HAP-1 (cell line): ENCODE measurements at places on chromosomes 12 and 14.
A peak's percentile ranks its signal among the peaks of the same experiment; 100 is the strongest.

DNA sequence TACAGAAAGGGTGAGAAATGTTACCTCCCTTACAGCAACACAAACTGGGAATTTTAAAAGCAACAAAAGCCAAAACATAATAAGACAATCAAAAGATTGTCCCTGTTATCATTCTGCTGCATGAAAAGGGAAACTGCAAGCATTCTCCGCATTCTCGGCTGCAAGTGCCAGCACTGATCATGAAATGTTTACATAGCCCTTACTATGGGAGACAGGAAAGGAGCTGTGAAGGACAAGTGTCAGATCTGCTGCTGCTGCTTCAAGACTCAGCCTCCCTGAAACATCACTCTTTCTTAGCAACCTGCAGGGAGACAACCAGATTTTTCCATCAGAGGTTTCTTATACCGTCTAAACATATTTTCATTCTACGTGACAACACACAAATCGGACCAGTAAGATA lies 20.1 kb downstream of the DENND5B start:
- no peak for DNase-seq

DNA sequence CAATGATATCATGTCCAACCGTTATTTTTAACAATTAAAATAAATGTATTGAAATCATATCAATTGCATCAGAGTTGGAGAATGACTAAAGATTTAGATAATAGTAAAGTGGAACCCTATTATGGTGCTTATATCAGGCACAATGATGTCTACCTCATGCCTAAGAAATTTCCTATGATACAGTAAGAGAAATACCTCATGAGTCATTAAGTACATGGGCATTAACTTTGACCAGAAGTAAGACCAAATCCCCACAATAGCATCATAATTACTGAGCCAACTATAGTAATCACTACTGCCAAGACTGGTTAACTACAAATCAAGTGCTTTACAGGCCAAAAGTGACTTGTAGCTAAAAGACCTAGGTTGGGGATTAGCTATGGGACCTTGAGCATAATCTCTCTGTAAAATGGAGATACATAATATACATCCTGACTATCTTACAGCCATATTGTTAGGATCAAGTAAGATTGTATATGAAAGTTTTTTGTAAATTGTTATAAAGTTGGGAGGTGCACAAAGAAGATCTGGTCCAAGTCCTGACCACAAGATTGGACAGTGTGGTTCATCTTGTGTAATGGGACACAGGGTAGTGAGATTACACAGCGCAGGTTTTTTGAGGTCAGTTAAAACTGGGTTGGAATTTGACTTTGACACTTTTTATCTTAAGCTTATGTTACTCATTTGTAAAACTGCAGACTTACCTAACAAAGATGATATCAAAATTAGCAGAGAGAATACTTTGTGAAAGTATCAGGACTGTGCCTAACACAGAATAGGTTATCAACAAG lies 60.5 kb downstream of the ERGIC2 start:
- no peak for DNase-seq

GRCh38 chr12:92951006-92951405 lies 21.9 kb upstream of the EEA1 start:
- no peak for DNase-seq

DNA sequence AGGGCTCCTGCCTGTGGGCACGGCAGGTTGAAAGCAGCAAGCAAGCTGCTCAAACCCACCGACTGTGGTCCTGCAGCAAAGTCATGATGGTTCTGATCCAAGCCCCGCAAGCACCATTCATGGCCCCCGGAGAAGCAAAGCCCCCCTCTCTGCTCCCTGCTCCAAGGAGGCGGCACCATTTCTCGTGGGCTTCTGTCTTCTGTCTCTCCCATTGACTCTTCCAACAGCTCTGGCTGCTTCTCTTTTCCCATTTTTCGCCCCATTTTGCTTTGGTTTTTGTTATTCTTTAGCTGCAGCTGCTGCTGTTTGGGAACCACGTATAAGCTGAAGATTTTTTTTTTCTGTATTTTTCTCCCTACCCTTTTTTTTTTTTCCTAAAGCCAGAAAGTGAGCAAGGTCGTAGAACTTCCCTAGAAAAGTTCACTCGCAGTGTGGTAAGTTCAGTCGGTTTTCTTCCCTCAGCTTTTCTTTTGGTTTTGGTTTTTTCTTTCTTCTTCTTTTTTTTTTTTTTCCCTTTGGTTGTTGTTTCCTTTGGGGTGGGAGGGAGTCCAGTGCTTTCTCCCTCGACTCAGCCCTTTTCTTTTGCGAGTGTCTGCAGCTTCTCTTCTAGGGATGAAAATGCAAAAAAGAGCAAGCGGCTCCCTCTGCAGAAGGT lies 354.1 kb downstream of the DPF3 start:
- no peak for DNase-seq

DNA sequence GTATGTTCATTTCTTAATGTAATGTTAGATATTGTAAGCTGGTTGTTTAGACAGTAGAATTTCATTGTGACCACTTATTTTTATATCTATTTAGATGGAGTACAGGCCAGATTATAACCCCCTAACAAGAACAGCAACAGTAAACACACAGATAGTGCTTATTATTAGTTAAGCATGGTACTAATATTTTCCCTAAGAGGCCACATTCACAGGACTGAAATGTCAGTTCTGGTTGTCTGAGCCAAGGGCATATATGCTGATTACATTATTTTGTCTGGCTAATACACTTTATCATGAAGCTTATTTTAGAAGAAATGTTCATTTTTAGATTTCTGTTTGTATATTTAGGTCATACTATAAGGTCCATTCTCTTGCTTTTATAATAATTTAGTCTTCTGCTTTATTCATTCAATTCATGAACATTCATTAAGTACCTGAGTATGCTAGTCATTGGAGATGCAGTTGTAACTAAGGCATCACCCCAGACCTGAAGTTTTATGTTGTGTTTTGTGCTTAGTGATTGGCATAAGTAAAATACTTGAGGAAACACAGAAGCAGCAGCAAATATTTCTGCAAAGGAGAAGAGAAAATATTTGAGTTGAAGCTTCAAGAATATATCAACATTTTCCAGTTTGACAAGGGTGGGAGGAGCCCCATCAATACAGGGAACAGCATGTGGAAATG lies 413.7 kb downstream of the RAD51B start:
- no peak for DNase-seq

DNA sequence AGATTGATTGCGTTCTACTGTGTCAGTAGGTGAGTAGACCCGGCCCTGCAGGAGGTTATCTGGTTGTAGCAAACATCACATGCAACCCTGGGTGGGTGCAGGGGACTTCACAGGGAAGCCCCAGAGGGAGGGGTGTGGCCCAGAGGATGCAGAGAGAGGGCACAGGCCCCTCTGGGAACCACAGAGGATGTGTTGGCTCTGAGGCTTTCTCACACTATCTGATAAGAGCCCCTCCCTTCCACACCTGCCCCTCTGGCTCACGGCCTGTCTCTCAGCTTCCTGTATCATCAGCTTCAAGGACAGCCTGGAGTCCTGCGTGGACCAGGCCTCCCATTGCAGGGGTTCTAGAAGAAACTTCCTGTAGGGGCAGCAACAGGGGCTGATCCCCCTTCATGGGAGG lies 101.9 kb downstream of the RIN3 start:
- DNase-seq, result no peak

- no peak for DNase-seq
Observed at GRCh38 chr12:5557906-5558305, 126.0 kb downstream of the NTF3 start.

DNA sequence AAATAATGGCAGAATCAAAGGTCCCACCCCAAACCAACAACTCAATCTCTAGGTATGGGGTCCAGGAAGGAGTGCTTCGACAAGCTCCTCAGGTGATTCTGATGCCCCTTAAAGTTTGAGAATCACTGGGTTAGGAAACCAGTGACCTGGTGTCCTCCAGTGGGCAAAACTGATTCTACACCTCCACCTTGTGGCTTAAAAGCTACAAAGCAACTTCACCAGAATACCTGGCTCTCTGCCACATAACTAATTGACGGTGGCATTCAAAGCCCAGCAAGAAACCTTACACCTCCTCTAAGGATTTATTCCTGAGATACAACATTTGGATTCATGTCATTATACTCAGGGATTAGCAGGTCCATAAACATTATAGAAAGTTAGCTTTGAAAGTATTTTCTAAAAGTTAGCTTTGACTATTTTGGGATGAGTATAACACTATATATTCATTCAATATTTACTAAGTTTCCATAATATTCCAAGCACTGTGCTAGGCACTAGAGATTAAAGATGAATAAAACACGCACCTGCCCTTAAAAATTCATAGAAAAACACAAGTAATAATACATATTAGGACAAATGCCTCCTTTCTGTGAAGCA lies 45.4 kb downstream of the DCAF5 start:
- peak; percentile 81 for DNase-seq

DNA sequence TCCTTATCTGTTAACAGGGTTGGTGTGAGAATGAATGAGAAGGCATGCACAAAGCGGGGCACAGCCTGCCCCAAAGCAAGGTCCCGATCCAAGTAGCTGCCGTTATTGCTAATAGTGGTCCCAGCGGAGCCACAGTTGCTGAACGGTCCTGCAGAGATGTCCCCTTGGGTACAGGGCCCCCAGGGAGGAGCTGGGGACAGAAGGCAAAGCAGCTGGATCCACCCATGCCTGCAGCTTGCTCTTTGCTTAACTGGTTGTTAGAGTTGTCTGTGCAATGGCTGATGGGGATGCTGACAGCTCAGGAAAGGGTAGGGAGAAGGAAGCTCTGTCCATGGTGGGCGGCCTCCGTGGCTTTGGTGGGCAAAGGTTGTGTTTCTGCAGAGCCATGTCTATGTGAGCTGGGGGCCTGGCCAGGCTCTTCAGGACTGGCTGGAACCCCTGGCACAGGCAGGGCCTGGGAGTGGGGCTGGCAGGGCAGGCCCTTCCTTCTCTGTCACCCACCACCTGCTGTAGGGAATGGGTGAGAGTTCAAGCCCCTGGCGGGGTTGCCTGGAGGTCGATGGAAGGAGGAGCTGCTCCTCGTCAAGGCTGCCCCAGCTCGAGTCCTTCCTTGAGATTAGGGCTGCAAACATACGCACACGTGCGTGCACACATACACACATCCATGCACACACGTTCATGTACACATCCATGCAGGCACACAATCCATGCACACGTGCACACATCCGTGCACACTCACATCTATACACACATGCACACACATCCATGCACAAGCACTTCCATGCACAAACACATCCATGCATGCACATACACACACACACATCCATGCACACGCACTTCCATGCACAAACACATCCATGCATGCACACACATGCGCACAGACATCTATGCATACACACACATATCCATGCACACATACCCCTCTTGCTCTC lies 35.4 kb downstream of the NOC4L start:
- DNase-seq, result no peak

GRCh38 chr12:12837025-12837812 lies 24.1 kb downstream of the DDX47 start:
- peak; percentile 52 for DNase-seq

DNA sequence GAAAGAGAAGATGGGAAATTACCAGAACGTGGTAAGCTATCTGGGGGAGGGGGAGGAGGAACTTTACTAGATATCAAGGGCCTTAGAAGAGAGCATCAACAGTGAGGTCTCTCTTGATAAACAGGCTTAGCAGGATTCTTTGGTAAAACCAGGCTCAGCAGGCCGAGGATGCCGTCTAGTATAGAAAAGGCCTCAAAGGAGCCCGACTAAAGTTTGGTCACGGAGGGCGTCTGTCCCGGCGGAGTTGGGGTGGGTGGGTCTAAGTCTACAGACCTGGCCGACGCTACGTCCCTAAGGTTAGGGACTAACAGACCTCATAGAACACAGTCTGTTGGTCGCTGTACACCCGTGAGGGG lies 538 bp upstream of the TIGAR start:
- DNase-seq, result peak; percentile 16

- DNase-seq, result peak; percentile 50
Observed at GRCh38 chr14:71856199-71856919, 75.9 kb upstream of the RGS6 start.

- no peak for DNase-seq
Observed at GRCh38 chr12:79317179-79317847, 373.5 kb downstream of the PAWR start.

DNA sequence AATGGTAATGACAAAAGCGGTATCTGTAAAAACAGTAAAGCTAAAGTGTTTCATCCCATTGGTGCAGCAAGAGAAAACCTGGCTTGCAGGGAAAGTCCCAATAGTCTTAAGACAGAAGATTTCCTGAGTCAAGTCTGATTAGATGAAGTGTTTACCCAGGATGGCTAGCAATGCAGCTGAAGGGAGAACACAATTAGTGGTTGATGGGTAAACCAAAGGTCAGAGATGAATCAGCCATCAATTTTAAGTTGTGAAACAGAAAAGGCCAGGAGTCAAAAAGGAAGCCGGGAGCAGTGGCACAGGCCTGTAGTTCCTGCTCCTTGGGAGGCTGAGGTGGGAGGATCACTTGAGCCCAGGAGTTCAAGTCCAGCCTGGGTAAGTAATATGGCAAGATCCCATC lies 52.6 kb downstream of the SEC23A start:
- DNase-seq, result no peak

DNA sequence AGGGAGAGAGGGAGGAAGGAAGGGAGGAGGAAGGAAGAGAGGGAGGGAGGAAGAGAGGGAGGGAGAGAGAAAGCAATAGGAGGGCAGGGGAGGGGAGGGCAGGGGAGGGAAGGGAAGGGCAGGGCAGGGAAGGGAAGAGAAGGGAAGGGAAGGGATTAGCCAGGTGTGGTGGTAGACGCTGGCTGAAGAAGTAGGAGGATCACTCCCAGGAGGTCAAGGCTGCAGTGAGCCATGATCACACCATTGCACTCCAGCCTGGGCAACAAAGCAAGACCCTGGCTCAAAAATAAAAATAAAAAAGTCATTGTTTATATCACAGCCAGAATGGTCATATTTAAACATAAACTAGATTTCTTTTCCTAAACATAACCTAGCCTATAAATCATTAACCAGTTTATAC lies 20.4 kb upstream of the EEA1 start:
- DNase-seq, result no peak

DNA sequence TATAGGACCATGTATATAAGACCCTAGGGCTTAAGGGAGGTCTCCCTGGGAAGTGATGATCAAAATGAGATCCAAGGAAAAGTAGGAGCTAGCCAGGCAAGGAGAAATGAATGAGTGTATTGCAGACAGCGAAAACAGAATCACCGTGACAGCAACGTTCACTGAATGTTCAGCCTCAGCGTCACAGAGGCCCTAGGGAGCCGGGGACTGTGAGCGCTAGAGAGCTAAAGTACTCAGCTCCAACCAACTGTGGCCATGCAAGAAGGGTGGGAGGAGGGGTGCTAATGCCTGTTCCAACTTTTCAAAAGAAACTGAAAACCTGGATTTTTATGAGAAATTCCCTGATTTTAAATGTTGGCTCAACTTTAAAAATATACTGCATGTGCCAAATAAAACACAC lies 105.5 kb upstream of the CCND2 start:
- DNase-seq, result no peak

GRCh38 chr12:109064143-109064542 lies 11.8 kb downstream of the USP30 start:
- no peak for DNase-seq

GRCh38 chr12:53781228-53781801 lies 29.5 kb upstream of the CISTR start:
- DNase-seq, result no peak

GRCh38 chr12:115163710-115164109 lies 479.7 kb upstream of the TBX3 start:
- DNase-seq, result no peak

GRCh38 chr14:65356327-65356836 lies 56.1 kb upstream of the FUT8 start:
- DNase-seq, result no peak
